ENCODE measurements at places on chromosomes 7 and 10.

- no peak for DNase-seq
Measured at GRCh38 chr10:36452851-36453250, 672.5 kb upstream of the ANKRD30A start.

GRCh38 chr10:29643771-29644501, 9.2 kb upstream of the SVIL start:
- DNase-seq = no peak

DNA sequence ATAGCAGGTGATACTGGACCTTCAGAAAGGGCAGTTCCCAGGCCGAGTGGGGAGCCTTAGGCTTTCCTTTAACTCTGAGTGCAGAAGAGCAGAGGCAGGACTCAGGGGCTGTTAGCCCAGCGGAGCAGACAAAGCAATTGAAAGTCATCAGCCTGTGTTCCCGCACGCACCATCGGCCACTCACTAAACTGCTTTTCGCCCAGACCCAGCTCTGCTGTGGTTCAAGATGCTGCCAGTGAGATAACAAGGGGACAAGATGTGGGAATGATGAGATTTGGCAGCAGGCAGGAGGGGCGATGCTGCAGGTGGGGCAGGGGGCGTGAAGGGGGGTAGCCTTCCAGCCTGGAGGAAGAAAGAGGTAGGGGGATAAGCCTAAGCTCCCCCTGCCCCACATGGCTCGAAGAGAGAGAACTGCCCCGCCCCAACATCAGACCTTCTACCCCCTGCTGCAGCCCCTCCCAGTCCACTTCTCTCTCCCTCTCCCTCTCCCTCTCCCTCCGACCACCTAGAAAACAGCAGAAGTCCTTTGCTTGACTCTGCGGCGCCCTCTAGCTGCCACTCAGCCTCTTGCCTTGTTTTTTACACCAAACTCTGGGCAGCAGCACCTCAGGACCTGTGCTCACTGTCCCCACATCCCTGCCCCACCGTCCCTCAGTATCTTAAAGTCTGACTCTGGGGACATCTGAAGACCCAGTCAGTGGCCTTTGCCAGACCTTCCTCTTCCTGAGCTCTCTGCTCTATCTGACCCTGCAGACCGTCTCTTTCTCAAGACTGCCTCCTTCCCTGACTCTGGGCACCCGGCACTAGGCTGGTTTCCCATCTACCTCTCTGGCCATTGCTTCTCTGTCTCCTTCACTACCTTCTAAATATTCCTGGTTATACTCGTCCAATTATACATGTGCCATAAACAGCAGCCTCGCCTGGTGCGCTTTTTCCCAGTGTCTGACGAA, 110.5 kb downstream of the C10orf105 start:
- DNase-seq = no peak

GRCh38 chr7:43792471-43793150, 34.1 kb downstream of the BLVRA start:
- no peak for DNase-seq

GRCh38 chr7:116142850-116143249, 67.5 kb upstream of the TES start:
- no peak for DNase-seq

DNA sequence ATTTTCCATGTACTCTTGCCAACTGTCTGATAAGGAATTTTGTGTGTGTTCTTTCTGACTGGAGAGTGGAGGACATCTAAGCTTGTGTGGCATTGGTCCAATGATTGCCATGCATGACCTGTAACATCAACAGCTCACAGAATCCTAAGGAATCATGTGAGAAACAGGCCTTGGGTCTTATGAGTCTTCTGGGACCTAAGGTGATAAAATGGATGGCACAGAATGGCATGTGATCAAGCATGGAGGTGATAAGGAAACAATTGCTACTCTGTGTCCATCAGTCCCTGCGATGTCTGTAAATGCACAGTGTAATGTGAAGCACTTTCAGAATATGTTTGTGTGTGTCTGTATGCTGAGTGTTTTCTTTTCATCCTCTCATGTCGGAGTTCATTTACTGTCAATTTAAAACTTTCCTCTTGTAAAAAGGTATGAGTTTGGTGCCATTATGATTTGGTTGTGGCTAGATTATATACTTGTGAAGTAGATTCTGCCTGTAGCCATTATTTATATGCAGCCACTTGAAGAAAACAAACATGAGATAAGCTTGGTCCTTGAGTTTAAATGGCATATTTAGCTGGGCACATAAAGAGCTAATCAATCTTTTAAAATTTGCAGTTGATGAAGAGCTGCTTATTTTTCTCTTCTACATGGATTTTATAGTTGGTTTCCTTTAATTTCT, 127.5 kb downstream of the VPS50 start:
- DNase-seq = no peak

- no peak for DNase-seq
Measured at GRCh38 chr7:6171532-6172223, 100.7 kb downstream of the CYTH3 start.

GRCh38 chr7:139095194-139095659, 14.3 kb downstream of the ZC3HAV1 start:
- DNase-seq = no peak

- no peak for DNase-seq
Measured at GRCh38 chr10:44929356-44930255, 18.5 kb downstream of the TMEM72 start.

GRCh38 chr10:79502561-79503309, 9.6 kb upstream of the EIF5AL1 start:
- no peak for DNase-seq

DNA sequence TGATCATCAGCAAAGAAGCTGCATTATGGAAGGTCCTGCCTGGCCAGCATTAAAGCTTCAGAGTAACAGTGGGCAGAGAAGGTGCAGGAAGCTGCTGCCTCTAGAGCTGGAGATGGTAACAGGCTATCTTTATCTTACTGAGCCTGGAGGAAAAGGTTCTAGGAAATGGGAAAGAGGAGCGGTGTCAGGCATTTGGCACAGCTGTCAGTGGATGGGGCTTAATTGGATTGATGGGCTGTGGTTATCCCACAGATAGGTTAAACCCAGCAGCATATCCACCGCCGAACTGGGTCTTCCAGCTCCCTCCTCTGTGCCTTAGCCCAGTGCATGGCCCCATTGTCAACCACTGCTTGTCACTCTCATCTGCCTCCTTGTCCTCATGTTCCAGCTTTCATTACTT, 127.6 kb downstream of the CCNY start:
- DNase-seq = no peak

GRCh38 chr7:135166338-135166990, 4.0 kb downstream of the CYREN start:
- no peak for DNase-seq

- no peak for DNase-seq
Measured at GRCh38 chr7:86904949-86905834, 154.3 kb downstream of the ELAPOR2 start.

DNA sequence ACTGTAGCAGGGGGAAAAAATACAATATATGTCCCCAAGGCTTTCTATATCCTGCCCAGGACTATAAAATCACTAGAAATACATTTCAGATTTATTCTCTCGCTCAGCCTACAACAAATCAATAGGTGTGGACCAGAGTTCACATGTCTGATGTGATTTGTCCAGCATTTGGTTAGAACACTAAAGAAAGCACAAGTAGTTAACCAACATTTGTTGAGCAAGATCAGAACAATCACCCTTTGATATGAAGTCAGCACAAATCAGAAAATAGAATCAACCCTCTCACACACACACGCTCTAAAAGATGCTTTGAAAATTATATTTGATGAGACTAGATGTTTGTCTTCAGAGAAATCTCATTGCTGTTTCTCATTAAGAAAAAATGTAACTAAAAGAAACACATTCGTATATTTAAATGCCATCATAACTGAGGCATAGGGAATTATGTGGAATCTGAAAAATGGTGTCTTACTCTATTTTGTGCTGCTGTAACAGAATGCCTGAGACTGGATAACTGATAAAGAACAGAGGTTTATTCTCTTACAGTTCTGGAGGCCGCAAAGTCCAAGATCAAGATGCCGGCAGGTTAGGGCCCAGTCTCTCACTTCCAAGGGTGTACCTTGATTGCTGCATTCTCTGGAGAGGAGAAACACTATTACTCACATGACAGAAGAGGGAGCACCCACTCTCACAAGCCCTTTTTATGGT, 10.5 kb downstream of the AKR1D1 start:
- no peak for DNase-seq

- no peak for DNase-seq
Measured at GRCh38 chr7:36790311-36790787, 66.1 kb upstream of the AOAH start.

DNA sequence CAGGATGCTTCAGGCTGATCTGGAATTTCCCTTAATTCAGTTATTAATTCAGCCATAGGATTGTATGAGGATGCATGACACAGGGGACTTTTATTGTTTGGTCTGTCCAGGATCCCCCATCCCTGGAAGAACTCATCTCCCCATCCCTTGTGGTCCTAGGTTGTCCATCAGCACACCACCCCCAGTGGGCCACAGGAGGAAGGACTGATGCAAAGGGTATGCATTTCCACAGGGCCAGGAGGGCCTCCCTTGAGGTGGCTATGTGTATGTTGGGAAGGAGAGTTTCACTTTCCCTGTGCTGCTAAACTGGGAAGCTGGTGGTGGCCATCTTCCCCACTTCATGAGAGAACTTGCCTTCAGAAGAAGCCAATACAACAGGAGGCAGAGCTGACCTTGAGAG, 44.6 kb upstream of the GRB10 start:
- no peak for DNase-seq
